ENCODE measurements at places on chromosomes 3 and 15. TPM values are rescaled to one million over a fixed set of nuclear protein-coding genes. Genes with fewer than 3 reads are reported as not detected.
A peak's percentile ranks its signal among the peaks of the same experiment; 100 is the strongest.

The AMIGO3 gene
- polyA plus RNA-seq, result 2.0 TPM

DNA sequence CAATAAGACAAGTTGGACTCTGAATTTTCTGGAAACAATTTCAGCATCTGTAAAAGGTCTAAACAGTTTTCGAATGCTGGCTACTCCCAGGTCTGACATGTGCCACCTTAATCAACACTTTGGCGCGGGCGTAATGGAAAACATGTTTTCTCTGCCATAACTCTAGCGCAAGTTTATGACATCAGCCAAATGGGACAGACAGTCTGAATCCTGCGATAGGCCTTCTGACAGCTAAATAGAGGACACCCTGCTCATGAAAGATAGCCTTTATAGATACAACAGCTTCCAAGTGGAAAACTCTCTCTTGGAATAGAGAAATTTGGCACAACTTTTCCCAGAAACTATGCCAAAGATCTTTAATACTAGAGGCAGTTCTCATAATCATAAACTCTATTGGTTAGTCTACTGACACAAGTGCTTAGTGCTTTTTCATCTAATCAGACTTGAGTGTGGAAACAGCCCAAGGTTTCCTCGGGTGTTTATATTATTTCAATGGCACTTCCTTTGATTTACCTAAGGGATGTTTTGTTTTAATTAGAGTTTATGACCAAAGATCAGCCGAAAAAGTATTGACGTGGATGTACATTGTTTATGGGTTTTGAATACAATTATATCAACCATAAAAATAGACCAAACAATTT, 120.1 kb upstream of the DPH6 start:
- peak; percentile 63 for DNase-seq

GRCh38 chr15:67047149-67047661, 18.2 kb upstream of the SMAD3 start:
- DNase-seq, result no peak

The COLQ gene
- polyA plus RNA-seq, result 27.1 TPM

The FYCO1 gene
- 33.9 TPM for polyA plus RNA-seq

GRCh38 chr15:62998262-62998890, 44.2 kb upstream of the TPM1 start:
- no peak for DNase-seq

DNA sequence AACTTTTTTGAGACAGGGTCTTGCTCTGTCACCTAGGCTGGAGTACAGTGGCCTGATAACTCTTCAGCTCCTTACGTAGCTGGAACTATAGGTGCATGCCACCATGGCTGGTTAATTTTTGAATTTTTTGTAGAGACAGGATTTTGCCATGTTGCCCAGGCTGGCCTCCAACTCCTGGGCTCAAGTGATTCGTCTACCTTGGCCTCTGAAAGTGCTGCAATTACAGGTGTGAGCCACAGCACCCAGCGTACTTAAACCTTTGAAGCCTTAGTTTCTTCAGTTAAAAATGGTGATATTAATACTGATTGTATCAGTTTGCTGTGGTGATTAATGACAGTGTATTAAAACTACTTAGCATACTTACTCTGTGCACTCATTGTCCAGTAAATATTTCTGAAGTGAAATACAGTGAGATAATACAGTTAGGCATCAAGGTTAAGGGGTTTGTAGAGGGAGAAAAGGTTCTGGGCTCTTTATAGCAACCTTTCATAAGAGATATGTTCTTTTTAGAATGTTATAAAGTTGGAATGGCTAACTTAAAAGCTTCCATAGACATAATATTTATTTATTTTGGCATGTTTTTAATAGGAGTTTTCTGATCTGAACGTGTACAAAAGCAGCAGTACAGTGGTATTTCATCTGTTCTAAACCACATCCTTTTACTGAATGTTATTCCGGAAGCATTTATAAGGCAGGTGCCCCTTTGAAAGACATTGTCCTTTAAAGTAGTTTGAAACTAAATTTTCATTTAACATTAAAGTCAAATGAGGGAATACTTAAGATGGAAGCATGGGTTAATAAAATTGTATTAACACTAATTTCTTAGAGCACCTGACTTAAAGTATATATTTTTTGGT, 23.6 kb downstream of the NCK1 start:
- no peak for DNase-seq

The WWTR1 gene
- 110 TPM for polyA plus RNA-seq

GRCh38 chr3:186917512-186918312, 12.6 kb upstream of the ST6GAL1 start:
- DNase-seq, result no peak

DNA sequence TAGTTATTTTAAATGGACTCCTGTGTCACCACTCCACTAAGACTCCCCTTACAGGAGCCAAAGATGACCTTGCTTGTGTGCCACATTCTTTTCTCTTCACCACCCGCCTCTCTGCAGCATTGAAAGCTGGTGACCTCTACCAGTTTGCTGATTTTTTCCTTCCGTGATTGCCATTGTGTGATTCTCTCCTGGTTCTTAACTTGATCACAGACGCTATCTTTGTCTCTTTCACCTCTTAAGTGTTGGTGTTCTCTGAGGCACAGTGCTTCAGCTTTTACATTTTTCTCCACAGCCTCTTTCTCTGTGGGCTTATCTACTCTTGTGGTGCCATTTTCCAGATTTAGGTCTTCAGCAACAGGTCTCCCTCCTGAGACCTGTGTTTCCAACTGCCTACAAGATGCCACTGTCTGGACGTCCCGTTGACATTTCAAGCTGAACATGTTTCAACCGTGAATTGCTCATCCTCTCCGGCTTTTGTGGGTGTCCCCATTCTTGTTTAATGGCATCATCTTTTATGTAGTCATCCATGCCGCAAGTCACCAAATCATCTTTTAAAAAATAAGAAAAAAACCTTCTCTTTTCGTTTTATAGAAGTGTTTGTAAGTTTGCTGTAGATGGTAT, 26.5 kb downstream of the IQGAP1 start:
- no peak for DNase-seq

- no peak for DNase-seq
These were observed 12.3 kb downstream of the IQCH start for GRCh38 chr15:67266870-67267269.

The TMEM212 gene
- 0.35 TPM for polyA plus RNA-seq

GRCh38 chr3:151777880-151778279, 36.0 kb upstream of the AADAC start:
- no peak for DNase-seq

- no peak for DNase-seq
These were observed 265.4 kb upstream of the HES1 start for GRCh38 chr3:193870376-193871219.

GRCh38 chr15:83813682-83814081, 159.8 kb downstream of the ADAMTSL3 start:
- DNase-seq, result no peak

DNA sequence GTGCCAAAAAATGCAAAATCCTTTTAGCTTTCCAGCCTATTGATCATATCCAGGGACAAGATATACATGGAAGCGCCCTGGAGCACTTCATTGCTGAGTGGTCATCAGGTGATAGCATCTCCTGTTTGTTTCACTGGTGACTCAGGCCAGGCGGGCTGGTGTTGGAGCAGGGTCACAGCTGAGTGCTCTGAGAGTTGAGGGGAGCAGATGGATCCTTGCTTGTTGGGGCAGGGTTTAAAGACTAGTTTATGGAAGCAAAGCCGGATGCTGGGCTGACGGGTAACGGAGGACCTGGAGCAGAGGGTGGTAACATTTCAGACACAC, 405.0 kb upstream of the TPM1 start:
- no peak for DNase-seq

The WHAMM gene
- 11.1 TPM for polyA plus RNA-seq

DNA sequence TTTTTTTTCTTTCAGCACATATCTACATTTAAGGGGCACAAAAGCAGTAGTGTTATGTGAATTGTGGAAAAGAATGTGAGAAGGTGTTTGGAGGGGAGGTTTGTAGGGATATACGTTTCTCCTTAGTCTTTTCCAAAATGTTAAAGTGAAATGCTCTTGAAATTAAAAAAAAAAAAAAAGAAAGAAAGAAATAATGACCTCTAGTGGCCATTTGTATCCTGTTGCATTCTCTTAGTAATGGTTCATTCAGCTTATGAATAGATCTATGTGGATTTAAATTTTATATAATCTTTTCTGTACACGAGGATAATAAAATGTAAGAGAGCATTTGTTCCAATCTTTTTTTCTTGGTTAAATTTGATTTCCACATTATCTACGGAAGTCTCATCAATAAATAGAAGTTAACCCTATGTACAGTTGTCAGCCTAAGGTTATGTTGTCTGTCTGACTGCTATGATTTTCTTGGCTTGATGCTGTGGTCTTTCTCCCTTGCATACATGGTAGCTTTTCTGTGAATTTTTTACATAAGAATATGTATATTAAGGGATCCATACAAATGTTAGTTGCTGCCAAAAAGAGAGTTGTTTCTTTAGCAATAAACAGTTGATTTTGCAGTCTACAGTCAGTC, 1.7 kb downstream of the P2RY13 start:
- peak; percentile 30 for DNase-seq

DNA sequence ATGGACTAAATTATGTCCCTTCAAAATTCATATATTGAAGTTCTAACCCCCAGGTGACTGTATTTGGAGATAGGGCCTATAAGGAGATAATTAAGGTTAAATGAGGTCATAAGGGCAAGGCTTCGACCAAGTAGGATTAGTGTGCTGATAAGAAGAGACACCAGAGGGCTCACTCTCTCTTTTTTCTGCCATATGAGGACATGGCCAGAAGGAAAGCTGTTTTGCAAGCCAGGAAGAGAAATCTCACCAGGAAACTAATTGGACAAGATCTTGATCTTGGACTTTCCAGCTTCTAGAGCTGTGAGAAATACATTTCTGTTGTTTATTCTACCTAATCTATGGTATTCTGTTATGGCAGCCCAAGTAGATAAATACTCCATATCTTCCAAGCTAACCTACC, 503.6 kb upstream of the NAALADL2 start:
- DNase-seq, result no peak

The RHOV gene
- polyA plus RNA-seq, result 0.20 TPM

The DISP2 gene
- 3.9 TPM for polyA plus RNA-seq

The POTEB gene
- polyA plus RNA-seq, result not detected

The MUC4 gene
- polyA plus RNA-seq, result 0.51 TPM

GRCh38 chr3:36796161-36796560, 31.8 kb upstream of the DCLK3 start:
- peak; percentile 22 for DNase-seq

DNA sequence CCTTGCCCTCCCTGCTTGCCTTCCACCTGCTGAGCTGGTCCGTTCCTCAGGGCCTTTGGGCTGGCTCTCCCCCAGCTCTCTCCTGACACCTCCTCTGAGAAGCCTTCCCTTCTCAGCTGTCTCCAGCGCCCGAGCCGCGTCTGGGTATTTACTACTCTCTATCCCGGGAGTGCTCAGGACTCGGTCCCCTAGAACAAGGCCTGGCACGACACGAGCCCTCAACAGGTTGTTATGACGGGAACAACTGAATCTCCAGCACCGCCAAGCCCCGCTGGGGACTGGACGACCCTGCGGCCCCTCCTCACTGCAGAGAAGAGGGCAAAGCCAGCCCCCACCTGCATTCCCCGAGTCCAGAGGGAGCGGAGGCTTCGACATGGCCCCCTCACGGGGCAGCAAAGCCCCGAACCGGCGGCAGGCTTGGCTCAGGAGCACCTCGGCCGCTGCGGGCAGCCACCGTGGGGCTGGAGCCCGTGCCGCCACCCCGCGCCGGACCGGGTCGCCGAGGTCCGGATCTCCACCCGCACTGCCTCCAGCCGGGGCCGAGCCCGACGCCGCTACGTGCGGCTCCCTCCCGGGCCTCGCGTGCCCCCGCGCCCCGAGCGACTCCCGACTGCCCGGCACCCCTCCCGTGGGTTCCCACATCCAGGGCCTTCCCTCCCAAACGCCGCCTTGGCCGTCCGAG, 792 bp downstream of the TPRA1 start:
- no peak for DNase-seq

GRCh38 chr15:70199124-70199482, 101.4 kb upstream of the TLE3 start:
- DNase-seq, result no peak

The CP gene
- polyA plus RNA-seq, result 1.0 TPM

GRCh38 chr3:72924055-72924454, 36.2 kb downstream of the GXYLT2 start:
- no peak for DNase-seq

DNA sequence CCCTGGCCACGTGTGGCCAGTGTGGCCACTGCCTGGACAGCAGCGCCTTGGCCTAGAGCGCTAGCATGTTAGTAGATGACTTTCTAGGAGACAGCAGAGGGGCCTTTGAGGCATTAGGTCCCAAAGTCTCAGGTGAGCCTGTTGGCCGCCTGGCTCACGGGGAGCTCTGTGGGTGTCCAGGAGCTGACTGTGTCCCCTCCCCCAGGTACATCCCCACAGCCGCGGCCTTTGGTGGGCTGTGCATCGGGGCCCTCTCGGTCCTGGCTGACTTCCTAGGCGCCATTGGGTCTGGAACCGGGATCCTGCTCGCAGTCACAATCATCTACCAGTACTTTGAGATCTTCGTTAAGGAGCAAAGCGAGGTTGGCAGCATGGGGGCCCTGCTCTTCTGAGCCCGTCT, 17.0 kb downstream of the SEC61A1 start:
- no peak for DNase-seq

GRCh38 chr3:72452745-72453144, 395.5 kb downstream of the SHQ1 start:
- no peak for DNase-seq

- no peak for DNase-seq
These were observed 406.2 kb downstream of the FOXP1 start for GRCh38 chr3:71177375-71177774.

GRCh38 chr3:139617672-139618268, 60.0 kb downstream of the NMNAT3 start:
- no peak for DNase-seq

- DNase-seq, result no peak
These were observed 570.1 kb downstream of the MFSD1 start for GRCh38 chr3:159371961-159372360.

The ZKSCAN7 gene
- 6.4 TPM for polyA plus RNA-seq

DNA sequence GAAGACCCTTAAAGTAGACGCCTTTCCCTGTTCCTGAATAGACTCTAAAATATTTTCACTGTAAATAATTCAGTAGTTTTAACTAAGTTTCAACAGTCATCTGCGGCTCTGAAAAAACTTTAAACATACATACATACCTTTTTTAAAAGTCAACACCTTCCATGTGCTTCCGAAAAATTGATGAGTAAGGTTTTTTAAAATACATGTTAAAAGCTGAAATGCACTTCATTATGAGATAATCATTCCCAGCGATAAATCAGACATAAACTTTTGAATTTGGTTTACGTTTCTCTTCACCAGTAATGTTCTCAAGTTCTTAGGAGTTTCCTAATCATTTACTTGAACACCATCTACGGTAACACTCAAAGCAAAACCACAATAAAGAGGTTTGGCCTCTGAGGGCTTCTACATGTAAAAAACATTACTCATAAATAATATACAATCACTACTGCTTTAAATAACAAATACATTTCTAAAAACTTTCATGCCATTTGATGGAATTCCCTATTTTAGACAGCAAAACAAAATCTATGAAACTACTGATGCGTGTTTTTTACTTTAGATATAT, 403.5 kb downstream of the SHQ1 start:
- no peak for DNase-seq

- peak; percentile 70 for DNase-seq
These were observed 114.8 kb upstream of the THBS1 start for GRCh38 chr15:39465843-39466749.
